Transverse colon (tissue), 4 donors: ENCODE measurements at places on chromosomes 4 and X. TPM values are rescaled to one million over a fixed set of nuclear protein-coding genes. Genes with fewer than 3 reads are reported as not detected.

DNA sequence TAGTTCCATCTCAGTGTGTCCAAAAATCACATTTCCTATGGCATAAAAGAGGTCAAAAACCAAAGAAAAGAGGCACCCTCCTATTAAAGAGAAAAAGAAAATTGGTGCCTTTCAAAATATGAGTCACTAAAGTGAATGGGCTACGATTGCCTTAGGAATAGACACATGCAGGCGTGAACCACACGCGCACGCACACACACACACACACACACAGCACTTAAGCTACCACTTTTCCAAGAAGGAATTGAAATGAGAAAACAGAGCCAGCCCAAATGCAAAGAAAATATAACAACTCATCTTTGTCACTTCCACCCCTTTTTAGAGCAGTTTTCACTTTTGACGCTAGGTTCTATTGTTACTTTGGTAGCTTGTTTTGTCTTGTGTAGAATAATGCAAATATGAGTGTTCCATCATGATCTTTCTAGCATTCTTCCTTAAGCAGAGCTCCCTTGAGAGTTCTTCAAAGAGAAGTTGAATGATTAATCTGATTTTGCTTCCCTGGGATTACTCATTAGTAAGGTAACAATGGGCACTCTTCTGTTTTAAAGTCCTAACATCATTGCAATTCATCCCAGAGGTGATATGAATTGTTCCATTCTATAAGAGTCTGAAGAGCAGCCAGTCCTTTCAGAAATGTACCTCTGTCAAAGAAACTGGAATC, 239.2 kb upstream of the GNPDA2 start:
- DNase-seq, result no peak
- no peak overlapping the region for H3K4me3 ChIP-seq
- no peak overlapping the region for H3K27ac ChIP-seq
- H3K27me3 ChIP-seq, result no peaks in the 10 kb centered on the region

GRCh38 chr4:108662629-108663028, 12.2 kb downstream of the OSTC start:
- peaks cover 26% of the 10 kb centered on the region for H3K36me3 ChIP-seq
- H3K4me1 ChIP-seq, result no peaks in the 10 kb centered on the region
- H3K27me3 ChIP-seq, result no peaks in the 10 kb centered on the region
- H3K27ac ChIP-seq, result no peak overlapping the region
- no peak overlapping the region for H3K4me3 ChIP-seq
- no peak for DNase-seq

DNA sequence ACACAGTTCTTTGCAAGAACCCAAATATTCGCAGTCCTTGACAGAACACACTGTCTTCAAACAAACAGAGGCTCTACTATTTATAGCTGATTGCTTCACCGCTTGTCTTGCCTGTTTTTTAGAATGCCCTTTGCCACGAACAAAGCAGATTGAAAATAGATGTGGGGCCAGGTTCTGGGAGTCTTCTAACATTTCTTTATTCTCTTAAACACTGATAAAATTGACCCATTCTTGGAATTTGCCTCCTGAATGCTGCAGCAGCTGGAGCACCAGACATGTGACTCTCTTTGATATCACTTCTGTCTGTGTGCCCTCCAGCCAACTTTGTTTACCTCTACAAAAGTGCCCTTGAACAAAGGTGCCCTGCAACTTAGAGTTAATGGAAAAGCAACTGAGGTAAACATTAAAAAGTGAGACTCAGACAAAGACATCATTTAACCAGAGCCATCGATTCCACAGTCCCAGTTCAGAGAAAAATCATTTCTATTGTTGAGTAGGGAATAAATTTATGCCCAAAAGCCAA, 64.2 kb upstream of the SPP1 start:
- H3K36me3 ChIP-seq, result no peaks in the 10 kb centered on the region
- no peak overlapping the region for H3K27ac ChIP-seq
- no peaks in the 10 kb centered on the region for H3K27me3 ChIP-seq

Gene SPANXN5
- not detected for total RNA-seq

Gene HELT
- not detected for total RNA-seq
